Activated T-cell treated with anti-CD3 and anti-CD28 coated beads for 1 hour (primary cell): ENCODE measurements at places on chromosomes 11 and 22.

GRCh38 chr22:33476716-33477115 is 418.5 kb upstream of the SYN3 start:
- no peak for DNase-seq

DNA sequence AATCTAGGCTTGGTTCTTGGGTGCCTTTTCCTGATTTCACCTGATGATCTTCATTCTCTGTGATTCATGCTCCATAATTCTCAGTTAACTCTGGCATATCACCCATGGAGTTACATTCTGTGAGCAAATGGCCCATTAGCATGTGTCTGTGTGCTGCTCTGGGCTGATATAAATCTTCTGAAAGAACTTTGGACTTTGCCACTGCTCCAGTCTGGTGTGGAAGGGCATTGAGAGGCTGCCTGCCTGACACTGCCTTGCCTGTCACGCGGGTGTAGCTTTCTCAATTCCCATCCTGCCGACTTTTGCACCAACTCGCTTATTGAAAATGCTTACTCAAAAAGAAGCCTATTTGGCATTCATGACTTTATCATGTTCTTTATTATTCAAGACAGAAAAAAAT is 42.2 kb downstream of the FAT3 start:
- DNase-seq, result no peak

DNA sequence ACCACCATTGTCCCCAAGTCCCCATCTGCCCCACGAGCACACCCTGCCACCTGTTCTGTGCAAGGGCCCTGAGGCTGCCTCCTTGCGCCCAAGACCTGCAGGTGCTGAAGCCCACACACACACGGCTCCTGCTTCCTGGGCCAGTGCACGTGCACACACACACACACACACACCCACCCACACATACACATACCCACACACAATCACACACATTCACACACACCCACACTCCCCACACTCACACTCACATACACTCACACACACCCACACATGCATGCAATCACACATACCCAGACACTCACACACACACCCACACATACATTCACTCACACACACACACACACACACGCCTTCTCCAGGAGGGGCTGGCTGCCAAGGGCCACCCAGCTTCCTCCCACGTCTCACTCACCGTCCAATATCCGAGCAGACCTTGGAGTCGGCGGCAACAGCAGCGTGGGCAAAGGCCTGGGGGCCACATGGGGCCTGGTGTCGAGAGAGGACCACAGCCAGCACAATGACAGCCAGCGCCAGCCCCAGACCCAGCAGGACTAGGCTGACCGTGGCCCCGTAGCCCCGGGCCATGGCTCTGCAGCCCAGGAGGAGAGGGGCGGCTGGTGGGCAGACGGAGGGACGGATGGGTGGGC is 616 bp downstream of the GGT5 start:
- no peak for DNase-seq

DNA sequence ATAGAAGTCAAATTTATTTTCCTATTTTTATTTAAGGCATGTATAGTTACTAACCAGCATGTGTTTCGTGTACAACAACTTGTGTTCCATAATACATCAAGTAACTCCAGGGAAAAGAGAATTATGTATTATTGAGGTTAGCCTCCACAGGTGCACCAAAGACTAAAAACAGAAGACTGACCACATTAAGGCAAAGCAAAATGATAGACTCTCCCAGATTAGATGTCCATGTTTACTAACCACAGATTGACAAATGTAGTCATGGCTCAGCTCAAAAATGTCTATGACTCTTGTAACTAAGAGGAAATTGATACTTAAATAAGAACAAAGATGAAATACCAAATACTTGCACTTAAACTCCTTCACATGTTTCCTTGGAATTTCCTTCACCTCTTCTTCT is 238.5 kb downstream of the METTL15 start:
- DNase-seq, result no peak

DNA sequence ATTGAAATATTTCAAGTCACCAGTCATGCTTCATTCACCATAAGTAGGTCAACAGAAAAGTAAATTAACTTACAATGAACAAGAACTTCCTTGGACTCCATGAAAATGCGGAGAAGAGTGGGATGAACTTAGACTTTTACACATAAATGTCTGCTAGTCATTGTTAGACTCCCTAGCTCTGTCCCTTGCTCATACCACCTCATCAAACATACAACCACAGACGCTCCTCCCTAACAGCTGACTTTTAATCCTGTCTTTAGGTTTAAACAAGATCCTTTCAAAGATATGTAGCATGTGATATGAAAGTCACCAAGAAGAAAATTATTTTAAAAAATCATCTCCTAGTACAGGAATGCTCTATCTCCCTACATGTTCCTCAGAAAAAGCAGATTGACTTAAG is 248.1 kb downstream of the DLG2 start:
- DNase-seq, result no peak

GRCh38 chr11:111459506-111460270 is 52.5 kb downstream of the BTG4 start:
- no peak for DNase-seq

GRCh38 chr11:61579676-61580270 is 1.1 kb downstream of the SYT7 start:
- DNase-seq, result no peak
